ENCODE measurements at places on chromosomes 1 and 21.

- no peak for DNase-seq
Measured at GRCh38 chr1:205792961-205793673, 17.8 kb upstream of the RAB29 start.

DNA sequence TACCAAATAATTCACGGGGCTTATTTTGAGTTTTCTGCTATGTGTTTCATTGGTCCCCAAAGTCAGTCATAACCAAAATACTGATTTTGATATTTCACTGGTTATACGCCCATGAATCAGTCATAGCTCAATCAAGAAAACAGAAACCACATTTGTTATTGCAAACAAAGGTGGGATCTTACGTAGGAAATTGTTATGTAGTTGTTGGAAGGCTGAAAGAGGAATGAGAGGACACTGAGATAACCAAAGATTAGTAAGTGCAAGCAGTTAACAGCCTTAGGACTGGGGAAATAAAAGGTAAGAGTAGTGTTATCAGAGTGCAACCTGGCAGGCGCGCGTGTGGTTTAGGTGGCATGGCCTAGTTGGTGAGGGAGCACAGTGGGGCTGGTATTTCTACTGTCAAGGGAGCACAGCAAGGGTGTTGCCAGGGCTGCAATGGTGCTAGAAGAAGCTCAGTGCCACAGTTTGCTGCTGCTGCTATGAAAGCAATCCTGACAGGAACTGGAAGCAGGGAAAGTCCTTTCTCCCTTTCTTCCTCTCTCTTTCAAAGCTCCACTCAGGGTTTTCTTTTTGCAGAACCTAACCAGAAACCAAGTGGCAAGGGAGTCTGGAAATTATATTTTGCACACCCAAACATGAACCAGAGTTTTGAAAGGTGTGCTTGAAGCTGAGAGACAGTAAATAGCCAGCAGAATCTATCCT, 33.7 kb downstream of the RTCA start:
- DNase-seq = no peak

- peak; percentile 54 for DNase-seq
Measured at GRCh38 chr1:12150456-12151200, 16.2 kb upstream of the TNFRSF1B start.

- DNase-seq = no peak
Measured at GRCh38 chr1:244836135-244836521, 670 bp downstream of the COX20 start.

DNA sequence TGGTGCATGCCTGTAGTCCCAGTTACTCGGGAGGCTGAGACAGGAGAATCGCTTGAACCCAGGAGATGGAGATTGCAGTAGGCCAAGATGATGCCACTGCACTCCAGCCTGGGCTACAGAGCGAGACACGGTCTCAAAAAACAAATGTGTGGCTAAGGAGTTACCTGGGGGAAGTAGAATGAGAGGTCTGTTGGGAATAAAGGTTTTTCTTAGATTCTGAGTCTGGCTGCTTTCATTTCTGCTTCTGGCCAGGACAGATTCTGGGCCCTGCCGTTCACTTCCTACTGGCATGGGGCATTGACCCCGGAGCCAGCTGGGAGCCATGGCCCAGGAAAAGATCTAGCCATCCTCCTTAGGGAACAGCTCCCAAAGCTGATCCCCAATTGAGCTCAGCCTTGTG, 420 bp upstream of the DCDC2B start:
- no peak for DNase-seq

GRCh38 chr1:41073971-41074370, 52.4 kb upstream of the SLFNL1 start:
- DNase-seq = no peak

DNA sequence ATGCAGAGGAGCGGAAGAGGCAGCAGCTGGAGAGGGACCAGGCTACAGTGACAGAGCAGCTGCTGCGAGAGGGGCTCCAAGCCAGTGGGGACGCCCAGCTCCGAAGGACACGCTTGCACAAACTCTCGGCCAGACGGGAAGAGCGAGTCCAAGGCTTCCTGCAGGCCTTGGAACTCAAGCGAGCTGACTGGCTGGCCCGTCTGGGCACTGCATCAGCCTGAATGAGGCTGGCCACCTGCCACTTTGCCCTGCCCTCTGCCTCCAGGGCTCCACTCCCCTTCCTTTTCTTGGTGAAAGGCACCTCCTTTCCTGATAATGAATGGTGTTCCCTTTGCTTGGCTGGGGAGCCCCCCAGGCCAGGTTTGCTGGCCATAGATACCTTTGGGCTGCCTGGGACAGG, 3.3 kb upstream of the HMGN2 start:
- DNase-seq = no peak

DNA sequence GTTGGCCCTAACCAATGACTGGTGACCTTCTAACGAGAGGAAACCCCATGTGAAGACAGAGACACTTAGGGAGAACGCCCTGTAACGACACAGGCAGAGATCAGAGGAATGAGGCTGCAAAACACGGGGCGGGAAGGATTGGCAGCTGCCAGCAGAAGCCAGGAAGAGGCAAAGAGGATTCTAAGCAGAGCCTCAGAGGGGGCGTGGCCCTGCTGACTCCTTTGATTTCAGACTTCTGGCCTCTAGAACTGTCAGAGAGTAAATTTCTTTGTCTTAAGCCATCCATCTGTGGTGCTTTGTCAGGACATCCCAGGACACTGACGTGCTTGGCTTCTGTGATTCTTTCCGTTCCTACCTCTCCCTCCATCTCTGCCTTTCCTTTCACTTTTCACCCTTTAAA, 79.3 kb downstream of the SH3BGR start:
- DNase-seq = no peak

DNA sequence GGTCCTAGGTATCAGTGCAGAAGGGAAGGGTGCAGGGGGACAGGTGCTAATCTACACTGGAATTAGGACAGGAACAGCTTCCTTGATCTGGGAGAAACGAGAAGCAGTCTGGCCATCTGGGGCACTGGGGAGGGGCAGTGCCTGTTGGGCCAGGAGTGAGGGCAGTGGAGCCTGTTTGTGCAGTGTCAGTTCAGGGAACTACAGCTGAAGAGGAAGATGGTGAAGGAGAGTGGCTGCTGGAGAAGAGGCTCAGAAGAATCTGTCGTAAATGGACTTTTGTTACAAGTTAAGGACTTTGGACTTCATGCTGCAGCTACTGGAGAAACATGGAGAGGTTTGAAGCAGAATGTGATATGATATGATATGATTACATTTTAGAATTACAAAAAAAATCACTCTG, 3.2 kb upstream of the TNFSF4 start:
- no peak for DNase-seq

DNA sequence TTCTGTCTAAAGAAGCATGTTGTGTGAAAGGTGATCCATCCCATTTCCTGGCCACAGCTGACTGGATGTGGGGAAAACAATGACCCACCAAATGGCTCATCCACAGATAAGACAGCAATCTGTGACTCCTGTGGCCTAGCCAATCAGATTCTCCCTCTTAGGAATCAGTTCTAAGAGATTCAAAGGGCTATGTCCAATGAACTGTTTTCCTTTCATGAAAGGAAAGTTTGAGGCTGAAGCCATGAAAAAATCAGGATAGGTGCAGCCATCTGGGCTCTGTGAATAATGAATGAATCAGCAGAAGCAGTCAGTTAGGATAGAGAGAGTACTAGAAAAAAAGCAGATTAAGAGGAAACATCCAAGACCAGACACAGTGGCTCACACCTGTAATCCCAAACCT, 164.7 kb downstream of the NRIP1 start:
- DNase-seq = no peak

Measured in CD4-positive, alpha-beta T cell treated with Interleukin-15 for 4 hours (primary cell).